ENCODE measurements at places on chromosomes 4 and X.
A peak's percentile ranks its signal among the peaks of the same experiment; 100 is the strongest.

GRCh38 chr4:109850601-109851000, 2.7 kb downstream of the LRIT3 start:
- no peak for DNase-seq

DNA sequence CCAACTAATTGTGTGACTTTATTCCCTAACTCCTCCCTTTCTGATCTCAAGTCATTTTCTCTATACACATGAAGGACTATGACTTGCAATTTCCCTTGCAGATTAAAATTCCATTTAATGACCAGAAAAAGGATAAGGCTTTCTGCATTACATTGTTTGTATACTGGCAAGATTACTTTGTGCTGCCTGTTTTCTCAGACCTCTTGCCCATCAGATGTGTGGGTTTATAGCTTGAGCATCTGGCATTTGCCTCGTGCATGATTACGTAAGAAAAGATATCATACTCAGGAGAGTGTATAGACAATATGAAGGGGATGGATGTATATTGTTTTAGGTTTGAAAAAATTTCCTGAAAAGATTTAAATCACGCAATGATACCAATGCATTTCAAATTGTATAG, 593.8 kb upstream of the SLIT2 start:
- DNase-seq = no peak

- no peak for DNase-seq
Observed at GRCh38 chrX:40424259-40424658, 156.5 kb upstream of the ATP6AP2 start.

DNA sequence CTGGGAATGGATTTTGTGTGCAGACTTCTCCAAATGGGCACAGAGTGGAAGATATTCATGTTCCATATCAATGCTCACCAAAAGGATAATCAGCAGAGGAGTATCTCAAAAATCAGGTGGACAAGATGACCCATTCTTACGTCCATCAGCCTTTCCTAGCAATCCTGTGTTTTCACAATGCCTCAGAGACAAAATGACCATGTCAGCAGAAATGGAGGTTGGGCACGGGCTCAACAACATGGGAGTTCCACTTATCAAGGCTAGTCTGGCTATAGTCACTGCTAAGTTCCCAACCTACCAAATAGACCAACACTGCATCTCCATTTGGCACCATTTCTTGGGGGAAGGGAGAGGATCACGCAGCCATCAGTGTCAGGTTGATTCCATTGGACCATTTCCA, 179.0 kb downstream of the COX7B2 start:
- no peak for DNase-seq

DNA sequence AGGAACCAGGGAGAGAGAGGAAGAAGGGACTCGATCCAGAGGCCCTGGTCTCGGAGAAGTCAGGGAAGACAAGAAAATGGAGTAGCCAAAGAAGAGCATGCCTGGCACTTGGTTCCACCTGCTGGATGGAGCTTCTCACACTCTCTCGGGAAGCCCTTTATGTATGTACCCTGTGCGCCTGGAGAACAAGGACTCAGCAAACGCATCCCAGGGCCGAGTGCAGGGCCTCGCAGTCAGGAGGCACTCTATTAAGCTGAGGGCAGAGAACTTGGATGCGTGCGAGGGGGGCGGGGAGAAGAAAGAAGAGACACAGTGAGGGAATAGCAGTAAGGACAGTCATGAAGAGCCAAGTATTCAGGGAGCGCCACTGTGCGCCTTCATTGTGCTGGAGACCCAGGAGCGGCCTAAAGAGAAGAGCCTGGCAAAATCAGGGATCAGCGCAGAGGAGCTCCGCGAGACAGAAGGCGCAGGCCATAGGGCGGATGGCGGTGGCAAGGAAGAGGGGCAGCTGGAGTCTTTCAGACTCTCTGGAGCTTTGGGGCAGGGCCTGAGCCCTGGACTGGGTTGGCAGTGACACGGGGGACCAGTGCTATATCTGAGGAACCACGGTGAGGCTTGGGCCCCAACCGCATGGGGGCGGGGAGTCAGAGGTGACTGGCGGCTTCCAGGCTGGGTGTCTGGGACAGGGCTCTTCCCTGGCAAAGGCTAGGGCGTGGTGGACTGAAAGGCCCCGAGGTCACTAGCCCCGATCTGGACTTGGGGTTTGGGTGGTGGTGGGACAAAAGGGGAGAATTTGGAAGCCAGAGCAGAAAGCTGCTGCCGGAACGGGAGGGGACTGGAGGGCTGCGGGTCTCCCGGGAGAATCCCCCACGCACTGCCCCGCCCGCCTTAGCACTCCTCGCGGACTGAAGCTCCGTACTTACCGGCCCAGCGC, 1.9 kb upstream of the SEPTIN6 start:
- no peak for DNase-seq

- DNase-seq = no peak
Observed at GRCh38 chrX:20382518-20383297, 116.0 kb upstream of the RPS6KA3 start.

GRCh38 chr4:38500433-38500832, 163.6 kb upstream of the KLF3 start:
- no peak for DNase-seq

- no peak for DNase-seq
Observed at GRCh38 chrX:12814420-12814819, 23.2 kb downstream of the PRPS2 start.

GRCh38 chrX:9352243-9352642, 112.6 kb upstream of the TBL1X start:
- no peak for DNase-seq

GRCh38 chrX:26100421-26100920, 37.7 kb upstream of the MAGEB18 start:
- no peak for DNase-seq

- no peak for DNase-seq
Observed at GRCh38 chr4:187562345-187562744, 433.2 kb upstream of the ZFP42 start.

DNA sequence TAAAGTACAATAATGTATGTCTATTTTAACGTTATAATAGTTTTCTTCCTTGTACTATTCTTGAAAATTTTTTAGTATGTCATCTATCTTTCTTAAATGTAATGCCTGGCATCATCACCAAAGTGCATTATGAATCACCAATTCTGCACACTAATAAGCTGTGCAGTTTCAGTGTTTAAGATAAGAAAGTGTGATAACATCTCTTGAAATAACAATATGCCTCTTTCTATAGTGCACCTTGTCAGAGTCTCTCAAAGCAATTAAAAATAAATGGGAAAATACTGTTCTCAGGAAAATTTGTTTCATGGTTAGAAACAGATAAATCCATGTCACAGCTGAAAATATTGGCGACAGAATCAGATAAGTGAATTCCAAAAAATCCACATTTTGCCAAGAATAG, 457.4 kb upstream of the PCDH10 start:
- DNase-seq = no peak

GRCh38 chr4:185716141-185716551, 95.8 kb downstream of the SORBS2 start:
- no peak for DNase-seq

DNA sequence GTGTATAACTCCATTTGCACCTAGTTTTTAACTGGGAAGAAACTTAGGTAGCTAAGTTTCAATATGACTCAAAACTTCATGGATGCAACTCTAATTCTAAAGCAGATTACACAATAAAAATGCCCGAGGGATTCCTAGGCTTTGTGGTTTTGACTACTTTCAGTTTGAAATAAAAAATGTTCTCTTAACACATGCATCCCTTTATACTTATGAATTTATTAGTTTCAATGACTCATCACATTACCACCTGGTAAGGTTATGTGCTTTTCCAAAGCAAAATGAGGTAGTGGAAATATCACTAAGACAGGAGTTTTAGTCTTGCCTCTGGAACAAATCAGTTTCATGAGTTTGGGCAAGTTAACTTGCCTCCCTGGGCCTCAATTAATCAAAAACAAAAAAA, 125.5 kb downstream of the OPHN1 start:
- DNase-seq = peak; percentile 56

GRCh38 chrX:11996810-11997209, 141.5 kb upstream of the FRMPD4 start:
- no peak for DNase-seq

DNA sequence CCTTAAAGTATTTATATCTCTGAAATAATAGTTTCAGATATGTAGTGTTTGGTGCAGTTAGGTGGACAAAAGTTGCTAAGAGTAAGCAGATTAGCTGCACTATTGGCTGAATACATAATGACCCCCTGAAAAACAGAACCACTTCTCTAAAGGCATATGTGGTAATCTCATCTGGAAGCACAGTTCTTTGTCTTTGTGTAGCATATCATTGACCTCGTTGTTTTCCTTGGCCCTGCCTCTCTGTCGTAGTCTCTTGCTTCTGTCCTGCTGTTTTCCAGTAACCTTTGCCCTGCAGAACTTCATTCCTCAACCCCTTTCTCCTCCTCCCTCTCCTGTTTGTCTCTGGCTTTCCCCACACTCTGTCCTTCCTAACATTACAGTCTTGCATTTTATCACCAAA, 41.4 kb downstream of the JADE3 start:
- no peak for DNase-seq

GRCh38 chr4:168361365-168362024, 42.9 kb upstream of the DDX60 start:
- no peak for DNase-seq

- no peak for DNase-seq
Observed at GRCh38 chr4:7673121-7673520, 238.4 kb upstream of the PSAPL1 start.

DNA sequence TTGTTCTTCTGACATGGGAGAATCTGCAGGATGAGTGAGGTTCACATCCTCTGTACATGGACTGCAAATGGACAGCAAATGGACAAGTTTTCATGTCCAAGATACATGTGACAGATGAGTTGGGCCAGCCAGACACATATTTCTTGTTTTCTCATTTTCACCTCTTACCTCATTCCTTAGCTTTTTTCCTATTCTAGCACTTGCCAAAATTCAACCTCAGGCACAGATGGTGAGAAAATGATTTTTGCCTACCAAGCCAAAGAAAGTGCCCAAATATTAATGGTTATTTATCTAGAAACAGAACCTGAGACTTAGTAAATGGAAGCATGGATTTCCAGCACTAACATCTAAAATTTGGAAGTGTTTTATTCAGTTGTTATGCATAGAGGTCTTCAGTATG, 402.2 kb downstream of the AFF2 start:
- no peak for DNase-seq

GRCh38 chr4:25050370-25051078, 19.8 kb upstream of the LGI2 start:
- DNase-seq = no peak

DNA sequence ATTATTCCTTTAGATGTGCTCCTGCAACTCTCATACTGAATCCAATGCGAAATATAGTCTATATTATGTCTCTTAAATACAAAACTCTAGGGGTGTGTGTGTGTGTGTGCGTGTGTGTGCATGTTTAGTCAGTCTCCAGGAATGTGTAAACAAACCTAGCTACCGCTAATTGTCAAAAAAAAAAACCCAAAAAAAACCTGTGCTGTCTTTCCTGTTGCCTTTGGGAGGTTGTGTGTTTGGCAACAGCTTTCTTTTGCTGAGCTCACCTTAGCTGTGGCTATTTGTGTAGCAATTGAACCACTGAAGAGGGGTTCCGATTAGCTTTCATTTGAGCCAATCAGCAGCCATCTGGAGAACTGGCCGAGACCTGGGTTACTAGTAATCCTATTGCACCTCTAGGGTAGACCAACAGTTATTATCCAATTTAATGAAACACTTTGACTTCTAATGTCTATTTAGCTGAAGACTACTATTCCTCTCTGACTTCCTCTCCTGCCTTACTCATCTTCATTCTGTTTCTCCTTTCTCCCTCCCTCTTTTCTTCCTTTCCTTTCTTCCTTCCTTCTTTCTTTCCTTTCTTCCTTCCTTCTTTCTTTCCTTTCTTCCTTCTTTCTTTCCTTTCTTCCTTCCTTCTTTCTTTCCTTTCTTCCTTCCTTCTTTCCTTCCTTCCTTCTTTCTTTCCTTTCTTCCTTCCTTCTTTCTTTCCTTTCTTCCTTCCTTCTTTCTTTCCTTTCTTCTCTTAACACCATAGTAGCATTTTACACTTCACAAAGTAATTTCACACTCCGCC, 471.1 kb downstream of the GBA3 start:
- no peak for DNase-seq

DNA sequence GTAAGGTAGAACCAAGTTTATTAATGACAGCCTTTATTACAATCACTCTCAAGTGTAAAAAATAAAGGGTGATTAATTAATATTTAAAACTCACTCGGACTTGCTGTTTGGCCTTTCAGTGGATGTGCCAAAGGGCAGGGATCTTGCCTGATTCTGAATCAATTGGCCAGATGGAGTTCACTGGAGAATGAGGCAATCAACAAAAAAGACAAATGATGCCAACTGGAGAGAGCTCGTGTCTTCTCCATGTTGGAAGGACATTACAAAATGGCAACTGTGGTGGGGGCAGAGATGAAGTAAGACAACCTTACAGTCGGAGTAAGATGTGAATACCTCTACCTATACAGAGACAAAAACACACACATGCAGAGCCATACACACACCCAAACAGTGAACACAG, 188.0 kb downstream of the TSPAN5 start:
- no peak for DNase-seq

DNA sequence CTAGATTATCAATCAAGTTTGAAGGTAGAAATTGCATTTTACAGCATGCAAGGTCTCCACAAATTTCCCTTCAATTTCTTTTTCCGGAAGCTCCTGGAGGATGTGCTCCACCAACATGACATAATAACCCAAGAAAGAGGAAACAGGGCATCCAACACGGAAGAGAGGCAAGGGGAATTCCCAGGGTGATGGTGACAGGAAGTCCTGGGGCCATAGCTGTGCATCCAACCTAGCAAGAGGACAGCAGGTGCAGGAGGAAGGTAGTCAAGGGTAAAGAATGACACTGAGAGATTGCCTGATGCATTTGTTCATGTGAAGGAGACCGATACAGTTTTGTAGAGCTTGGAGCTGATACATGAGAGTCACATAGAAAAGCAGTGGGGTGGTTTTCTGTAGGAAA, 115.7 kb upstream of the LSM6 start:
- no peak for DNase-seq

DNA sequence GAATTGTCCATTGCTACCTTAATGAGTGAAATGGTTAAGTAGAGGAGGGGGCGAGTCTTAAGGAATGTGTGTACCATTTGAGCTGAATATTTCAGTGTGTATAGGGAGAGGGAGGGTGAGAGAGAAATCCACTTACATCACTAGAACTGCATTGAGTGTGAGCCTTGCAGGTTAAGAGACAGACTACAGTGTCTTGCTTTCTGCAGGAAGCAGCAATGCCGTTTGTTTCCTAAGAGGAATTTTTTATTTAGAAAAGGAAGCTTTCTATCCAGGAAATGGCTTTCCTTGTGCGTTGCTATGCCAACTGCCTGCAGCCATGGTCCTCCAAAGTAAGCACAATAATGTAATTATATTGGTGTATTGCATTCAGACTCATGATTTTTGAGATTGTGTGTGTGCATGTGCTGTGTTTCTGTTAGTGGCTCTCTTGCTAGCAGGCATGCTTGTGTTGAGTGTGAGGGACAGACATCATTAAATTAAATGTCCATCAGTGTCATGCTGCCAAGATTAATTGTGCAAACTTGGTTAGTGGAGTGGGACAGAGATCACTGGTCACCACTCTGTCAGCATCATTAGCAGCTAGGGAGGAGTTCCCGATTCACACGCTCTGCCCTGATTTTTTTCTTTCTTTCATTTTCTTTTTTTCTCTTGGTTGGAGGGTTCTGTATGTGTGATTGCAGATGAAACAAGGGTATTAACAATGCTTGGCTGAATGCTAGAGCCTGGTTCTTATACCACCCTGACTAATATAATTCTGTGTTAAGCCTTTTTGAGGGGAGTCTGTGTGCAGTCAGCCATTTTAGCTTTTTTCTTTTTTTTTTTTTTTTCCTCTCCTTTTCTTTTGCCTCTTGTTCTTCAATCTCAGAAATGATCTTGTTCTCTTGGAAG, 164.3 kb downstream of the RAPGEF2 start:
- DNase-seq = no peak

Measured in BJ (cell line).